ENCODE measurements at places on chromosomes 5 and 9. TPM values are rescaled to one million over a fixed set of nuclear protein-coding genes. Genes with fewer than 3 reads are reported as not detected.

- no peak for DNase-seq
These were observed 21.7 kb downstream of the SLC6A18 start for GRCh38 chr5:1246711-1247431.

DNA sequence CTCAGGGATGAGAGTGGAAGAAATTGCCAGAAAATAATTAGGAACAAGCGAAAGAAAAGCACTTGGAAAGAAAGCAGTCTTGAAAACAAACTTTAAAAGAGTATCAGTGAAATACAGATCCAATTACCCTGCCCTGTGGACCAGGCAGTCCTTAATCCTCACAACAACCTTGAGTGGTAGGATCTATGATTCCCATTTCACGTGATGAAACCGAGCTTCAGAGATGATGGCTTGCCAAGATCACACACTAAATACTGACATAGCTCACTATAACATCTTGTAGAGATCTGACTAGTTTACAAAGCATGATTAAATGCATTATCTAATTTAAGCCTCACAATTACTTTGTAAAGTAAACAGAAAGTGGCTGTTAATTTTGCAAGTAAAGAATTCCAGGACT, 55.5 kb upstream of the ABCA1 start:
- no peak for DNase-seq

GRCh38 chr9:136044971-136045594, 50.0 kb downstream of the NACC2 start:
- DNase-seq: no peak

DNA sequence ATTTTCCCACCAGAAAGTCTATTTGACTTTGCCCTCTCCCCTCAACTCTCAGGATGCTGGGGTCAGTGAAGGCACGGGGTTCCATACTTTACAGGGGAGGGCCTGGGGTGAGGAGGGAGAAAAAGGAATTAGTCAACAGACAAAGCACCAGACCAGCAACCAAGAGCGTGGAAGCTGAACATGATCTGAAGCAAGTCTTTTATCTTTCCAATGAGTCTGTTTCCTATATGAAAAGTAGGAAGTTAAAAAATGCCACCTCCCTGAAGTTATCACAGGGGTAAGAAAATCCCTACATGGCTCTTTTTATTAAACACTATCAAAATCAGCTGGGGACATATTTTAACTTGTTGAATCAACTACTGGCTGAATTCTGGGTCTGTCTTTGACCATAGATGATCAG, 337.0 kb downstream of the TRPM3 start:
- no peak for DNase-seq

DNA sequence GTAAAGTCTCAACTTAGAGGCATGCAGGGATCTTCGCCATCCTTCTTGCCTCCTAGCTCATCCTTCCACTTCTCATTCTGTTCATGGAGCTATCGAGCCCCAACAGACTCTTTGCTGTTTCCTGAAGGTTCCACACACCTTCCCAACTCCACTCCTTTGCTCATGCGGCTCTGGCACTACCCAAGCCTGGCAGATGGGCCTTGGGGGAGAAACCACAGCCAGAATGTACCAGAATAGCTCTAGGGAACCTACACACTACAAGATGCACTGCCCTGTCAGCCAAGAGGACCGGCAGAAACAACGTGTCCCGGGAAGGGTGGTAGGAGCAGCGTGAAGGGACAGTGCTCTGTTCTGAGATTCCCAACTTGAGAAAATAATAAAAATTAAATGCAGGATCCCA, 178.9 kb downstream of the GABBR2 start:
- DNase-seq: no peak

DNA sequence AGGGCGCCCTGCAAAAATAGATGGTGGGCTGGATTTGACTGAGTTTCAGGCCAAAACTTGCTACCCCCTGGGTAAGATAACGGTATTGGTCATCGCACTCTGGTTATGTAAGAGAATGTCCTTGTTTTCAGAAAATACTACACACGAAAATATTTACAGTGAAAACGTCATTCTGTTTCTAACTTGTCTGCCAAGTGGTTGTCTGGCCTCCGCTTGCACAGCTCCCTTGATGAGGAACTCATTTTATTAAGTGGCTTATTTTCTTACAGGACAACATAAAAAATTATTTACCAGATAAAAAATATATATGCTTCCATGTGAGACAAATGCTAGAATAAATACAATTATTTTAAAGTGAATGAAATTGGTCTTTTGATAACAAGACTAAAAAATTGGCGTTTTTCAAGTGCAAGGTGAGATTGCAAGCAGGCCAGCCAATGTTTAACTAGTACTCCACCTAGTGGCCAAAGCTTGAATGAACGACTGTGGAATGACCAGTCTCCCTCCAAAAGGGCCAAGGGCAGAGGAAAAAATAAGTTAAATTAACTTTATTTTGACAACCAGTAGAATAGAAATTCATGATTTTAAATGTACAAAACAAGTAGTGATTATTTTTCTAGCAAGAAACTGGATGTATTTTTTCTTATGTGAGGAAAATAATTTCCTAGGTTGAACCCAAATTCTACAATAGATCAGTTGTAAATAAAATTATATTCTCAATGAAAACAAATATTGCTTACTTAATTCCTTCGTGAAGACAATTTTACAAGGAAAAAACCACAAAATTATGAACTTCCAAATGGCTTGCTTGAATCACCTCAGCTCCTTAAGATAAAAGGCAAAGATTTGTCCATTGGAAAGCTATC, 93.2 kb downstream of the ZFAND5 start:
- DNase-seq: no peak

DNA sequence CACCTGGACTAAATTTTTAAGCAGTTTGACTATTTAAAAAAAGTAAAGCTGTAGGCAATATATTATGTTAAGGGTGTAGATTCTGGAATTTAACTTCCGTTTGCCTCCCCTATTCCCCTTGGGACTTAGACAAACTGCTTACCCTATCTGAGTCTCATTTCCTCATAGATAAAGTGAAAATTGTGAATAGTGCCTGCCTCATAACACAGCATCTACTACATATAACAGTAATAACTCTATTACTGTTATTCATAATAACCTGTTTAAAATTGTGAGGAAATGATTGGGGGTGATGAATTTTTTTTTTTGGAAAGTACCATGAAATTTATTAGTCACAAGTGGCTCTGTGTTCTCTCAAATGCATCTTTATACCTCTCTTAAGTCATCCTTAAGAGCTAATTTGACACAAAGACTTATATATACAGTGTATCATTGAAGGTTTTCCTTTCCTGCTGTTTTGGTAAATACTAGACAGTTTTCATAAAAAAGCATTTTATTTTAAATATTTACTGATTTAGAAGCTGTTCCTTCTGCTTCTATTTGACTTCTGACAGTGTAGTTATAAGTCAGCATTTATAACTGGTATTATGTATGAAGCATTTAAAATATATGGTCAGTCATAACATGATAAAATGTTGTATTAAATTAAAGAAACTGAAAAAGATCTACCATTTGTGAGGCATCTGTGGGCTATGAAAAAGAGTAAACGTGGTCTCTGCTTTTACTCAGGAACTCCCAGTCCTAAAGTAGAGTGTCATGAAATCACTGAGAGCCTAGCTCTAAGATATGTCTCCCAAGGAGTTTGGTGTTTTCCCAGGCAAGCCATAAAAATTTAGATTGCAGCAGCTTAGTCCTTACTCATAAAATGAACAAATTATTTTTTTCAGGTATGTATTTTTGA, 46.4 kb downstream of the MCCC2 start:
- DNase-seq: no peak

DNA sequence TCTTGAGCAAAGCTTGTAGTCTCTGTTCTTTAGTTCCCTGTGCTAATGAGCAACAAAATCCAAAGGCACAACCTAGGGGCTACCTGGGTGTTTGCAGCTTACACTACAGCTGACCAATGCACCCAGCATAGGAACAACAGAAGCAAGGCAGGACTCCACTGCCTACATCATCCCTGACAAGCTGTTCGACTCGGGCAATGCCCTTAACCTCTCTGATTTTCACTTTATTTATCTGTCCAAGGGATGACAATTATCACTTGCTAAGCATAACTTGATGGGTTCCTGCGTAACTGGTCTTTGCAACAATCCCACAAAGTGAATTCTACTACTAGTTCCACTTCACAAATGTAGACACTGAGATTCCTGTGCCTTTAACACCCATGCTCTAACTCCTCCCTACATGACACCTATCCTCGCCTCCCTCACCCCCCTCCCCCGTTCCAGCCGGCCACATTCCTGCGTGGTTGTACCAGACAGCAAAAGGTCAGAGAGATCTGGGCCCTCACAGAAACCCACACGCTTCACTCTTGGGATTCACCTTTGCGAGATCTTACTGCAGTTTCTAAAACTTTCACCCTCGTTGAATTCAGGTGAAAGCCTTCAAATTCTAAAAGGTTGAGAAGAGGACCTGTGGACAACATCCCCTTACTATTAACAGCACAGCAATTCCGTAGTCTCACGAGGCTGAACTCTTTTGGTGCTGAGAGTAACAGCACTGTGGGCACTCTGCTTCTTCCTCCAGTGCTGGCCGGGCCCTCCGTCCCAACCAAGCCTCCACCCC, 995 bp downstream of the IPPK start:
- DNase-seq: no peak

DNA sequence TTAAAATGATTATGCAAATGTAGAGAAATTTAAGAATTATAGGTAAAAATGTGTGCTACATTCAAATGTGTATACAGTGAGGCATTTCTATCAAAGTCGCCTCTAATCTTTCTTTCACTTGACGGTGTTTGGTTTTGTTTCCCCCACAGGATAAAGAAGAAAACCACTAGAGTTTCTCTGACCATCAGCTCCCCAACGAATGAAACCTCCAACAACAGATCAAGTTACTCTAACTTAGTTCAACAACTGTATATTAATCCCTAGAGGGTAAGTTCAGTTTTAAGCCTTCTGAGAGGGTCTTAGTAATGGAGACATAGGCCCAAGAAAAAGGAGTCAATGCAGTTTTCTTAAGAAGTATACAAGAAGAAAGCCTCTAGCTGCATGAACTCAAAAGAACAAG, 11.5 kb upstream of the MYOT start:
- DNase-seq: no peak

FCN2 gene
- not detected for total RNA-seq

FBP2 gene
- total RNA-seq: not detected

FBP1 gene
- 527 TPM for total RNA-seq

ELAVL2 gene
- total RNA-seq: not detected

LCN9 gene
- total RNA-seq: not detected

CCDC192 gene
- not detected for total RNA-seq
